ENCODE measurements at places on chromosomes 7 and 10. TPM values are rescaled to one million over a fixed set of nuclear protein-coding genes. Genes with fewer than 3 reads are reported as not detected.

The SMURF1 gene
- 31.9 TPM for total RNA-seq

The GPR22 gene
- not detected for total RNA-seq

The C10orf53 gene
- not detected for total RNA-seq

The TECPR1 gene
- 41.6 TPM for total RNA-seq
